ENCODE measurements at places on chromosomes 11 and 22. TPM values are rescaled to one million over a fixed set of nuclear protein-coding genes. Genes with fewer than 3 reads are reported as not detected.

PGA5 gene
- not detected for total RNA-seq

DNA sequence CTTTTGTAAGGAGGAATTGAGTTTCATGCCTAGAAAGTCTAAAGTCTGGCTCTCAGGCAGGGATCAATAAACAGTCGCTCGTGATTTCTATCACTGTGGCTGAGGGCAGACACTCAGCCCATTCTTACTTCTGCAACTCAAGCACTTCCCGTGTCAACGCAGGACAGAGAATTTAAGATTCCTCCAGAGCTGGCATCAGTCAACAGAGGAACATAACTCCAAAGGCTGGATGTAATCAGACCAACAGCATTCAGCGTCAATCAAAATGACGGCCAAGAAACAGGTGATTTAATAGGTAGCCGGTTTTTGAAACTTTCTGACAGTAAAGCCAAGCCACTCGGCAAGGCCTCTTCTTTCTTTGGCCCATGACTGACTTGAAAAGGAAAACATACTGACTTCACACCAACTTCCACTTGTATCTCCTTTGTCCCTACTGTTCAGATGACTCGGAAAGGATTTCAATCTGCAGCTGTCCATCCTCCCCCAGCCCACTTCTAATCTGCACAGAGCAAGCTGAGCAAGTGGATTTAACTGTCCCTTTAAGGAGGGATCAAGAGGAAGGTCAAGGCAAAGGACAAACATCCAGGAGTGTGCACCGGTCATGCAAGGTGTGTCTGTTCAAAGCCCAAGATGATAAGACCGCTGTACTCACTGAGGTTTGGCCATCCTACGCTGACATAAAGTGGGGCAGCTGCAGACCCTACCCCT, 9.5 kb downstream of the VPS37C start:
- DNase-seq, result no peak

GRCh38 chr22:19343470-19343869, 52.0 kb upstream of the CLTCL1 start:
- no peak for DNase-seq

TYR gene
- not detected for total RNA-seq

LRRN4CL gene
- total RNA-seq, result 0.36 TPM

- peak; percentile 44 for DNase-seq
These were observed at the start of gene KDELR3 for GRCh38 chr22:38467904-38468442. Gene KDELR3 (plus strand): TSS chr22:38468096. CDS start chr22:38468234, 138 bp downstream.

- DNase-seq, result no peak
These were observed 366.0 kb upstream of the NARS2 start for GRCh38 chr11:78940500-78941225.

GRCh38 chr22:46894081-46894671, 131.7 kb downstream of the TBC1D22A start:
- no peak for DNase-seq

- no peak for DNase-seq
These were observed 47.1 kb upstream of the SYT13 start for GRCh38 chr11:45333001-45333971.

GRCh38 chr11:122749005-122749687, 89.2 kb upstream of the CRTAM start:
- DNase-seq, result no peak
